Activated T-helper 1 cell treated with anti-CD3 and anti-CD28 coated beads, Interleukin-2, amount 50 U/mL, for 16 hours (primary cell): ENCODE measurements at places on chromosomes 3 and 15.

- no peak for DNase-seq
These were observed 296.8 kb downstream of the DOCK3 start for GRCh38 chr3:50971487-50971924.

- DNase-seq, result no peak
These were observed 10.5 kb downstream of the SQOR start for GRCh38 chr15:45645026-45645980.

GRCh38 chr3:172153335-172153861 is 114.0 kb downstream of the FNDC3B start:
- no peak for DNase-seq

DNA sequence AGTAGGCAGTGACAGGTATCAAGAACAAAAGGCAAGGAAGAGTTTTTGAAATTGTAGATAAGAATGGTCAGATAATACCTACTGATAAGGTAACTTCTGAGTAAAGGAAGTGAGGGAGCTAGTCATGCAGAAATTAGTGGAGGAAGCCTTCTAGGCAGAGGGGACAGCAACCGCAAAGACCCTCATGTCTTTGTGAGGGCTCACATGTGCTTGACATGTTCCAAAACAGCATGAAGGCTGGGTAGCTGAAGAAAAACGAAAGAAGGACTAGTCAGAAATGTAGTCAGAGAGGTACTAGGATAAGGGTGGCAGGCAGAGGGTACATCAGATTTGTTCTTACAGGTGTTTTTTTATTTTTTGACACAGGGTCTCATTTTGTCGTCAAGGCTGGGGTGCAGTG is 5.3 kb downstream of the SIN3A start:
- DNase-seq, result no peak

- DNase-seq, result no peak
These were observed 101.2 kb downstream of the LPP start for GRCh38 chr3:188255190-188255589.

GRCh38 chr15:90002428-90002844 is 1.3 kb downstream of the ZNF710 start:
- DNase-seq, result no peak

DNA sequence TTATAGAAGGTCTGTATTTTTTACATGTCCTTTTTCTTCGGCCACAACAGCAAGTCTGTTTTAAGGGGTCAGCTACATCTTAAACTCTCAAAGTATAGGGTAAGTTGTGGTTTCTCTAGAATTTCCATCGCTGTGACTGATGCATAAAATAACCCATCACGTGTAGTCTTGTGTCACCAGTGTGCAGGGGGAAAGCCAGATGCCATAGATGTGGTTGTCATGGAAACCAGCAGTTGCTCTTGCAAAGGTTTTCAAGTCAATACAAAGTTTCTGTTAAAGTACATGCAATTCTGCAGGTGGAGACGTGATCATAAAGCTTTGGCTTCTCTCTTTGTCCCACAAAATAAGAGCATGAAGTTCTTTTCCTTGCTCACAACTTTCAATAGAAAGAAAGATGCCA is 210.3 kb upstream of the ONECUT1 start:
- DNase-seq, result no peak

DNA sequence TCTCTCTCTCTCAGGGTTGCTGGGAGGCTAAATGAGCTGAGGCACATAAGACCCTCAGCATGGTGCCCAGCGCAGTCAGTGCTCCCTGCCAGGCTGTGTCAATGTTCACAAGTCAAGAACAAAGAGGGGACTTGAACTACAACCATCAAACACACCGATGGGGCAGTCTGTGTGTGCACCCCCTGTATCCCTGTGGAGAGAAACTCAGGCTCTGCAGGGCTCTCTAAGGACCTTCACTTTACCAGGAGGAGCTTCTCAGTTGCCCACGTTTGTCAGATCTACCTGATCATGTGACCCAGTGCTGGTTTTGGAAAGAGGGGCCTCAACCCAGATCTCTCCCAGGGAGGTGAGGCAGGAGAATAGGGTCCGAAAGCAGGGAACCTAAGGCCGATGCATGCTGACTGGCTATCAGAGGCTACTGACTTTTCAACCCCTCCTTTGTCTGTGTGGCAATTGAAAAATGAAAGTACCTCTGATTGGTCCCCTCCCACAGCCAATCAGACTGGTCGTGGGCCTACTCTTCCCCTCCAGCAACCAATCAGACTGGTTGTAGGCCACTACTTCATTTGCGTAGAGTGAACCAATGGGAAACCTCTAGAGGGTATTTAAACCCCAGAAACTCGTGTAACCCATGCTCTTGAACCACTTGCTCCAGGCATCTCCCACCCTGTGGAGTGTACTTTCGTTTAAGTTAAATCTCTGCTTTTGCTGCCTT is 34.0 kb downstream of the RHCG start:
- no peak for DNase-seq

- no peak for DNase-seq
These were observed 160.5 kb downstream of the ANO10 start for GRCh38 chr3:43461345-43461744.

DNA sequence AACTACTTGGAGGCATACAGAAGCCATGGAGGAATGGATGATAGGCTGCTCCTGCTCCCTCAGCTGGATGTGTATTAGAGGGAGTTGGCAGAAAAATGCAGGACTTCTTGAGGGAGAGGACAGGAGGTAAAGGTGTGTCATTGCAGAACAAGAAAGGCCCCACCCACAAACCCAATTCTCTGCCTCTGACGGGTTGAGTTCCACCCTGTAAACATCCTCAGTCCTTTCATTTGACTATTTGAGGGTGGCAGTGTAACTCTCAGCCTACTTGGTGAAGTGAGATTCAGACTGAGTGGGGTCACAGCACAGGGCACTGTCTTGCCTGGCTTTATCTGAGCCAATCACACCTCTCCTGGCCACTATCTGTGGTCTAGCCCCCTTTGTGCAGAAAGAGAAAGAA is at the start of gene TPRG1:
TPRG1 (plus strand) TSS at position 265 of the 400 bp plus-strand sequence. CDS start 35,414 bp downstream, outside the sequence.
- DNase-seq, result no peak

- DNase-seq, result no peak
These were observed 28.4 kb downstream of the IRAK2 start for GRCh38 chr3:10192953-10193691.

GRCh38 chr15:52261498-52262242 is 33.9 kb downstream of the MYO5C start:
- no peak for DNase-seq

DNA sequence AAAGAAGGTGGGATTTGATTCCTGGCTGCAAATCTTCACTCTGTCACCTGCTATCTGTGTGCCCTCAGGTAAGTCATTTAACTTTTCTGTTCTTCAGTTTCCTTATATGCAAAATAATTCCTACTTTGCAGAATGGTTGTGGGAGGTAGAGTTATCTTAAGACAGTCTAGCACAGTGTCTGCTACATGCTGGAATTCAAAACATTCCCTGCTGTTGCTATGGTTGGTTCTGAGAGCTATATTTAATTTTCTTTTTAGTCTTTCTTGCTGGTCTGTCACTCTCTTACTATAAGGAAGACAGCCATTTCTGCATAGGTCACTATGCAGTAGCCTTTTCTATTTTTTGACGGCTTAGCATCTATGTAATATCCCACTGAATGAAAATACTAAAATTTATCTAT is 4.0 kb upstream of the ADPGK start:
- DNase-seq, result no peak

GRCh38 chr3:70647823-70648222 is 335.4 kb upstream of the MDFIC2 start:
- DNase-seq, result no peak

DNA sequence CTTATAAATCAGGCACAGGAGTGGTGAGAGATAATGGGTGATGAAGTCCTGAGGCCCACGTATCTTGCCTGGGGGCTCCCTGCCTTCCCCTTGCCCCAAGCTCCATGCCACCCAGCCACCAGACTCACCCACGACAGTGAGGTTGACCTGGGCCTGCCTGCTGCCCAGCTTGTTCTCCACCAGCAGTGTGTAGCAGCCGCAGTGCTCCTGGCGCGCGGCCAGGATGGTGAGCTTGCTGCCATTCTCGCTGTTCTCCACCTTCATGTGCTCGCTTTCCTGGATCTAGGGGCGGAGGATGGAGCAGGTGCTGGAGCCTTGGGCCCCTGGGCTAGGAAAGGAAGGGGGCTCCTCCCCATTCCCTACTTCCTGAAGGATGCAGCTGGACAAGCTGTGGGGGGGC is 79.1 kb upstream of the HACD2 start:
- no peak for DNase-seq

GRCh38 chr3:68057637-68058320 is 403.4 kb upstream of the SUCLG2 start:
- DNase-seq, result peak; percentile 45

DNA sequence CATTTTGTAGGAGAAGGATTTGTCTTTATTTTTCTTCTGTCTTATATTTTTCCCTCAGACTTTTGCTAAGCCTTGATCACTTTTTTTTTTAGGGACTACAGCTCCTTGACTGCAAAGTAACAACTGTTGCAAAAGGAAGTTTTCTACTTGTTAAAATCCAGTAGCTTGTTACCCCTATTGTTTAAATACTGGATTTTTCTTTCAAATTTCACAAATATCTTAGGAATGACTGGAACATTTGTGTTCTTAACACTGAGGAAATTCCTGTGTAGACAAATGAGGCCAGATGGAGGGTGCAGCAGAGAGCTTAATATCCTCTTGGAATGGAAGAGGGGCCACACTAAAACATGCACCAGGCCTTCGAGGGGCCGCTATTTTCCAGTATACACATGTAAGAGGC is 3.2 kb upstream of the PGPEP1L start:
- DNase-seq, result no peak

- no peak for DNase-seq
These were observed 200.6 kb downstream of the CADM2 start for GRCh38 chr3:85159376-85159775.
